ENCODE measurements at places on chromosomes 2 and 18.

DNA sequence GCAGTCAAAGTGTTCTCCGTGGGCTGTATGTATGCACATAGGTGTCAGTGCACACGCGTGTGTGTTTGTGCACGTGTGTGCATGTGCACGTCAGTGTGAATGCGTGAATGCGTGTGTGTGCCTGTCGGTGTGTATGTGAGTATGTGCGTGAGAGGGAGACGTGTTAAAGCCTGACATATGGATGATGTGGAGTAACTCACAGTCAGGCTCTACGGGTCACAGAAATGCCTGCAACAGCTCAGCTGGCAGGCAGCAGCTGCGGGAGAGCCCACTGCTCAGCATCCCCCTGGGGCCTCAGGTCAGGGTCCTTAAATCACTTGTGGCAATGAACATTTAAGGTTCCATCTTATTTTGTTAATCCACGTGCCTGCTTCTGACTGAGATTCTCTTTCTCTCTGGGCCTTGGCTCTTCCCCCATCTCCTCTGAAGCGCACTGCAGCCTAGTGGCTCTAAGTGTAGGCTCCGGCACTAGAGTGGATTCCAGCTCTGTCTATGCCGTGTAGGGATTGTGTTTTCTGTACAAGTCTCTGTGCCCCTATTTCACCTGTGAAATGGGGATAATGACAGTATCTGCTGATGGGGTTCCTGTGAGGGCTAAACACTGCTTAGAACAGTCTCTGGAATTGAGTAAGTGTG lies 63.0 kb downstream of the DYSF start:
- DNase-seq = no peak

- no peak for DNase-seq
These were observed 45.1 kb downstream of the LPIN2 start for GRCh38 chr18:2967820-2968219.

DNA sequence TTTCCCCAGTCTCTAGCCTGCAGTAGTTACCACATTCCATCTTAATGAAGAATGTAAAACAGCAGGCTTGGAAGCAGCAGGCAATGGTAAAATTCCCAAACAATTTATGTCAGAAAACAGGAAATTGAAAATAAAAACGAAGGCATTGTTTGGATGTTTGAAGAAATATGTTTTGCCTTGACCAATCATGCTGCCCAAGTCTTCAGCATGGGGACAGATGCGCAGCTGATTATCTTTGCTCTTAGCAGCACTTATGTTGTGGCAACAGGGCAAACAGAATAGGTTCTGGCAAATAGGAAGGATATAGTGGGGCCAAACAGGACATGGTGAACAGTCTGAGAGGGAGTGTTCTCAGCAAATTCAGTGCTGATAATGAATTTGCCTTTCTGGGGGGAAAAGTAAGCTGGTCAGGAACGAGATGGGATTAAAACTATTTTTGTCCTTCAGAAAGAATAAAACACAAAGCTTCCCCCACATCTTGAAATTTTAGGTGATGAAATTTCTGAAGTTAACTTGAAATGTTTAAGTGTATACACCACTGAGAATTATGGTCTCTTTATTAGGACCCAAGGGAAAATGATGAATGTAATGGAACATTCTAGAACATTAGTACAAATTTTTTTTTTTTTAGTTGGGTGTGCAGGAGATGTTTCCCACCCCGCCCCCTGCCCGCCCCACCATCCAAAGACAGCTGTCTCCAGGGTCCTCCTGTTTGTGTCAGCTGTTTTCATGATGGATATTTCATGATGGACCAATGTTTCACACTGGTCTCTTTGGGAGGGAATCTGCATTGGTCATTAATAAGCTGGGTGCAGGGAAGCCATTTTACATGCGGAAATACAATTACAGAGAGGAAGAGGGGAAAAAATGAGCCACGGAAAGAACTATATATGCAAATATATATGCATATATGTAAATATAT lies 239.5 kb upstream of the REV1 start:
- DNase-seq = peak; percentile 85

DNA sequence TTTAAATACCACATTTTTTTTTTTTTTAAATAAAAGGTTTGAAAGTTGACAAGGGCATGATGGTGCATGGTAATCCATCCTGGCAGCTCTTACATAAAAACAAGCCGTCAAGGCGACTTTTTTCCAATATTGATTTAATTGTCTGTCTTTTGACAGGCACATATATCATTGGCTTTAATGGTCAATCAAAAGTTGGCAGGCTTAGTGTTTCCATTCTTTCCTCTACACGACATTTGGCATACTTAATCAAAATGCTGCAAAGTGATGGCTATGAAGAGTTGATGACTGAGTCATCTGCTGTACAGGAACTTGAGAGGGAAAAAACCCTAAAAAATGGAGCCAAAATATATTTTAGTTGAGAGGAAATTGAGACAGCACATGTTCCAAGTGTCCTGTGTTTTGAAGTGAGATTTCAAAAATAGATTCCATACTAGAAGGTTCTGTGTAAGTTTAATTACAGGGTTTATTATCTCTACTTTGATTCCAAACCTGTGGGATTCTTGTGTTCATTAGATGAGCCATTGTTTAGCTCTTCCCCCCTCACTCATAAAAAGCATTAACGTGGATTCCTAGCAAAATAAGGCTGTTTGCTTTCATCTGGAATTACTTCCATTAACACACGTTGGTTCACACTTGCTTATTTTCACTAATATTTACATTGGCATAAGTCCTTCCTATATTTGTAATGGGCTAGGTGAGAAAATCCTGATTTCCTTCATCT lies 3.2 kb downstream of the TSHZ1 start:
- peak; percentile 89 for DNase-seq

GRCh38 chr2:84017010-84017409 lies 442.1 kb downstream of the SUCLG1 start:
- DNase-seq = no peak

DNA sequence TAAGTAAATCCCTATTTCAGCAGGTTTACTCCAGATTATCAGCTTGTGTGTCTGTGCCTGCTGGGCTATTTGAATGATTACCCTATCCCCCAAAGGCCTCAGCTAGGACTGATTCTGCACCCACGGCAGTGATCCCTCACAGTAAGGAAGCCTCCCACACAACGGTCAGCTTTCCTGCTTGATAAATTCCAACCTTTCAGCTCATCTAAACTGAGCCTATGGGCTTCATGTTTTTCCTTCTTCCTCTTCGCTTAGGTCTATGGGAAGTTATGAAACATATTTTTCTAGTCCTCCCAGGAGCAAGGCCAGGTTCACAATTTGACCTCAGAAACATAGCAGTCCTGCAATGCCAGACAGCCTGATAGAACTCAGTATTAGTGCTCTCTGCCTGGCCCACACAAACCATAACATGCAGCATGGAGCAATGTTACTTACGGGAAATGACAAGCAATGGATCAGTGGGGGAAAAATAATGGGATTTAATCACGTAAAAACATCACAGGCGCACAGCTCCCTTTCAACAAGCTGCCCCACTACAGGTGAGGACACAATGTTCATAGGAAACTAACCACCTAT lies 170.9 kb downstream of the ZNF521 start:
- DNase-seq = no peak

DNA sequence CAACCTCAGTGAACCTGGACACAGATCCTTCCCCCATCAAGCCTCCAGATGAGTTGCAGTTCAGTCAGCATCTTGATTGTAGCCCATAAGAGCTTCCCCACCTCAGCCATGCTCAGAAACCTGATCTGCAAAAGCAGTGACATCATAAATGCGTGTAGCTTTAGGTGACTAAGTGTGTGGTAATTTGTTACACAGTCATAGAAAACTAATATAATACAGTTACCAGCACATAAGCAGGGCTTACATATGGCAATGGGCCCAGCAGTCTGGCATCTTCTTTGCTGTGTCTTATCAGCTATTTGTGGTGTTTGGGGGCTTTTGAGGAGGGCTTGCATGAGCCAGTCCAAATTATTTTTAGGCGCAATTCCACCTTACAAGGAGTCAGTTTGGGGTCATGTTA lies 807.0 kb downstream of the SLC4A3 start:
- peak; percentile 73 for DNase-seq

GRCh38 chr2:30778611-30779010 lies 28.6 kb downstream of the CAPN13 start:
- no peak for DNase-seq

DNA sequence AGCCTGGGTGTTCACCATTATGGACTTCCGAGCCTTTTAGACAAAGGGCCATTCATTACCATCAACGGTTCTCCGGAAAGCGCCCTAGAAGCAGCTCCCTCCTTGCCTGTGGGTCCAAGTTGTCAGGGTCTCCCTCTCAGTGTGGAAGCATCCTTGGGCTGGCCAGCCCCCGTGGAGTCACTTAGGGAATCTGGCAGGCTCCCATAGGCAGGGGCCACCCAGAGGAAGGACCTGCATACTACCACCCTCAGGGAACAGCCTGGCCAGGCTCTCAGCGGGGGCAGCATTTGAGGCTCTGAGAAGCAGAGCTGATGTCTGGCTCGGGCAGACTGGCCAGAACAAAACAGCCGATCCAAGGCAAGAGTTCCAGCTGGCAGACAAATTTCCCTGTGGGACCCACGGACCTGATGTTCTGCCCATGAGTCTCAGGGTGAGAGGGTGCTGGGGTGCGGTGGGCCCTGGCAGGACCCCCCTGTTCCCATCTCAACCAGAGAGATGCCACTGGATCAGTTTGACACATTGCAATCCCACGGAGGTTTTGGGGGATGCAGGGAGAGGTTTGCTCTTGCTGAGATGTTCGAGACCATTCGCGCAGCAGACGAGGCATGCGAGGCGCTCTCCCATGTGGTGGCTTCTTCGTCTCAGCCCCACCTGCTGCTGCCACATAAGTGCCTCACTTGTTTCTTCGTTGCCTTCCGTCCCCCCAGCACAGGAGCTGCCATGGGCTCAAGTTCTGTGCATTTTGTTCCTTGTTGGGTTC lies 56.9 kb downstream of the ACKR3 start:
- DNase-seq = no peak

DNA sequence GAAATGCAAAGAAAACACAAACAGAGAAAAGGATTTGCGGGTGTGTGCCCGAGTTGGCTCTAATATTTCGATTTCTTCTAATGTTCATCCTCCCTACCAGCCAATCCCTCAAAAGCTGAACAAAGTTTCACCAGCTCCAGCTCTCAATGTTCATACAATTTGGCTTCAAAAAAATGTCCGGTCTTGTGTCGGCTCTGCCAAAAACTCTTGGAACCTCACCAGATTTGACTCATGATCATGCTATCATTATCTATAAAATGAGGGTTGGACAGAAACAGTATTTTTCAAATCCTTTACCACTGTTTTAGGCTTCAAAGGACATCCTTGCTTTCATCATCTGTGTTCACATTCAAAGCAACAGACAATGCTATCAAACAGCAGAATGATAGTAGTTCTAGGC lies 88.2 kb downstream of the CRACDL start:
- DNase-seq = no peak

DNA sequence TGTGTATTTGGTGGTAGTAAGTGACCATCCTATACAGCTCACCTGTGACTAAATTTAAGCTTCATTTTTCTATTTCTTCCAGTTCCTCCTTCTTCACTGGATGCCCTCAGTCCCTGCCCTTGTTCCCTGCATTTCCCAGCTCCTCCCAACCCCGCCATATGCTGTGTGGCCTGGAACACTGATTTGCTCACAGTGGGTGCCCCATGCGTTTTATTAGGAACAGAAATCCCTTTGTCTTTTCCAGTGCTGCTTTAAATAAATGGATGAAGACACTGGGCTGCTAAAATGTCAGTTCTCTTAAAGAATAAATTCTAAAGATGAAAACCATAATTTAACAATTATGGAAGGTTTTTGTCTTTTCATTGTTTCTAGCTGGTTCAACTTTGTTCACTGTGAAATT lies 477.3 kb downstream of the DCDC2C start:
- no peak for DNase-seq

GRCh38 chr2:205539603-205540002 lies 142.7 kb upstream of the NRP2 start:
- no peak for DNase-seq

GRCh38 chr2:7014174-7014640 lies 97.0 kb downstream of the RNF144A start:
- no peak for DNase-seq

DNA sequence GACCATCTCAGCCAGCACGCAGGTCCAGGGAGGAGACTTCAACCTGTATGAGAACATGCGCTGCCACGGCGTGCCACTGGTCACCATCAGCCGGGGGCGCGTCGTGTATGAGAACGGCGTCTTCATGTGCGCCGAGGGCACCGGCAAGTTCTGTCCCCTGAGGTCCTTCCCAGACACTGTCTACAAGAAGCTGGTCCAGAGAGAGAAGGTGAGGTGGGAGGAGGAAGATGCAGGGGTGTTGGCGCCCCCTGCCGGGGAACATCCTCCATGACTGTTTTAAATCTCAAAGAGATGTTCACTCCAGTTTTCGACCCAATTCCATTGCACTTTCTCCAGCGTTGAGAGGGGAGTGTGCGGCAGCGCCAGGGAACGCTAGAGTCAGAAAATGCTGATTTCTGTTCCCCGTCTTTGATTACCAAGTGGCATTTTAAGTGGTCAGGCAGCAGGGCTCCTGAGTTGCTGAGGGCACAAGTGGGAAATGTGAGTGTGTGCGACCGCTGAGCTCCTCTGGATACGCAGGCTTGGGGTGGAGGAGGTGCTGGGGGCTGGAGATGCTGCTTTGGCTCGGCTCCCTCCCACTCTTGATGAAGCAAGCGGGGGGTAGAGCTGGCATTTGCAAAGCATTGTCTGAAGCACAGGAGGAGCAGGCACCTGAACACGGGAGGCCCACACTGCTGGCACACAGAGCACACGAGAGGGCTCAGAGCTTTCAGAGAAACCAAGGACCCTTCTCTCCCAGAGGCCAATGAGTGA lies 27.7 kb upstream of the MAPRE3 start:
- peak; percentile 59 for DNase-seq

GRCh38 chr2:237459741-237460174 lies 27.3 kb upstream of the MLPH start:
- DNase-seq = peak; percentile 91

GRCh38 chr2:231315896-231316295 lies 79.6 kb upstream of the B3GNT7 start:
- no peak for DNase-seq

GRCh38 chr2:143219266-143219665 lies 90.0 kb downstream of the ARHGAP15 start:
- DNase-seq = no peak

DNA sequence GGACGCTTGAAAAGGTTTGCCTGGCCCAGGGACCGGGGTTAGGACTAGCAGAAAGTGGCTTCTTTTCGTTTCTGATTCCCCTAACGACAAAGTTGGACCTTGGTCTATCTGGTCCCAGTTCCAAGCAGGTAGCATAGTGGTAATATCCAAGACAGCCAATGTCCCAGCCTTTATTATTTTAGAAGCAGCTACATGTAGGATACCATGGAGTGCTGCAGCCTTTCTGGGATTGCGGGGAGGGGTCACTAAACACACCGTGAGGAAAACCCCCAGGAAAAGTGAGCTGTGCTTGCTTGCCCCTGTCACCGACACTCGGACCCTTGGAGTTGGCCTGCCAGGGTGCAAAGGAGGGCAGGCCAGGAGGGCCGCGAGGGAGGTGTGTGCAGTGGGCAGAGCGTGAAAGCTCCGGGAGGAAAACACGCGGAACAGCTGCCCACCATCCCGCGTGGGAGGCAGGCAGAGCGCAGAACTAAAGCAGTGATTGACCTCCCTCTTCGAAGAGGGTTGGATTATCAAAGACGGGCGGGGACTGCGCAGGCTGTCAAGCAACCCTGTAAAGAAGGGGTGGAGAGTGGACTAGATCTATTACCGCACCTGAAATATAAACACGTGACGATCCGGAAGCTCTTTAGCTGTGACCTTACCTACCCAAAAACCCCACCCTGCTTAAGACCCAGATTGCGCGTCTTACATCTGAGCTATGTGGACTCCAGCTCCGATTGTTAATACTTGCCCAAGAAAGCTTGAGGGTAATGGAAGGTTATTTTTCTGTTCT lies 624 bp upstream of the MAP4K3 start:
- no peak for DNase-seq

- peak; percentile 21 for DNase-seq
These were observed 17.0 kb upstream of the CD8A start for GRCh38 chr2:86807468-86808275.
